Activated effector memory CD4-positive, alpha-beta T cell treated with anti-CD3 and anti-CD28 coated beads, Interleukin-2, amount 50 U/mL, for 16 hours (primary cell): ENCODE measurements at places on chromosomes 5 and 9.

DNA sequence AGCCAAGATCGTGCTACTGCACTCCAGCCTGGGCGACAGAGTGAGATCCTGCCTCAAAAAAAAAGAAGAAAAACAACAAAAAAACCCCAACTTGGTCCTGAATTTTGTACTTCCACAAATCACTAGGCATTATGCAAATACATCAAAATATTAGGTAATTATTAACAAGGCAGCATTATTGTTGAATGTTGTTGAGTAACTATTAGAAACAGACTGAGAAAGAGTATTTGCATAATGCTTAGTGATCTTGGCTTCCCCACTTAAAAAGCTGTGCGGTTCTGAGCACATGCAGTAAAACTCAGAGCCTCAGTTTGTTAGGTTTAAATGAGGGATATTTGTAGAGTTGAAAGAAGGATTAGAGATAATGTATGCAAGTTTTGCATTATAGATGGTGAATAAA is 64.2 kb downstream of the SCAMP1 start:
- DNase-seq = no peak

DNA sequence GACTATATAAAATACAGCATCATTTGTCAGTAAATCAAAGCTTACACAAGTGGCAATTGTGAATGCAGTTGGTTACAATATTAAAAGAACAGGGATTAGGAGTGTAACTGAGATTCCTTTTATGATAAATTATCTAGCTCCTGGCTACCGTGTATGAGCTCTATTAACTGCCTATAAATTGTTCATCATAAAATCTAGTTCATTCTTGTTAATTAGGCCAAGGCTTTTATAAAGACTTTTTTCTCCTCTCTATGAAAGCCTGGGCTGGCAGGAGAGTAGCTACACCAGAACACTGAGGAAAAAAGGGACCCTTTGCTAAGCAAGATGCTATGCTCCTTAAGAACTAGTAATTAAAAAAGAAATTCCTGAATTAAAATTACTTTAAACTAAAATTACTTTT is 132.4 kb upstream of the MEF2C start:
- no peak for DNase-seq

DNA sequence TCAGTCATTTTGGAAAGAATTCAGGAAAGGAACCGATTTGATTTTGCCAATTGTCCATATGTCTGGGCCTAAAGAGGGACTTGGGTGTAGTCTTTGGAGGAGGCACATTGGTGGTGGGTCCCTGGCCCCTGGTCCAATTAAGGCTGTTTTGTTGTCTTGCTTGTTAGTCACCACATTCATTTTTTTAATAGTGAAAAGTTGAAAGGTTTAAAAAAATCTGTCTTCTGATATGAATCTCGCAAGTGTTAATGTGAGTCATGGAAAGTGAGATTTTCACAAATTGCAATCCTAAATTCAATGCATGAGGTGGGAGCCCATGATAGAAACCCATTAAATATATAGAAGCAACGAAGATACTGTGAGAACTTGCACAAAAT is 165.9 kb upstream of the OTULINL start:
- no peak for DNase-seq

DNA sequence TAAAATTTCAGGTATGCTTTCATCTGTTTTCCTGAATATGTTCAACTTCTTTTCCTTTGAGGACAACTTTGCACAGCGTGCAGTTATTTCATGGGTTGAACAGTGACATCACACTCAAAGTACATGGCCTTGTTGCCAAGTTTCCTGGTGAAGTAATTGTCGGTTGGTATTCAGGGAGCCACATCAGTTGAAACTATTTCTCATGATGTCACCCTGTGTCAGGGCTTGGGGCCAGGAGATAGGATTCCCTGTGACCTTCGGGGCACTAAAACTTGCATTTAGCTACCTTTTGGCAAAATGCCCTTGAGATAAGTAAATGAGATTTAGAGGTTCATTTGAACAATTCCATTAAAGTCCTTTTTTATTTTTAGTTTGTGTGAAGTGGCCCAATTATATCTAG is 383.9 kb downstream of the SH3GL2 start:
- no peak for DNase-seq

GRCh38 chr5:169301386-169301934 is 521 bp upstream of the SLIT3 start:
- no peak for DNase-seq
